ENCODE measurements at places on chromosomes 11 and 22.

DNA sequence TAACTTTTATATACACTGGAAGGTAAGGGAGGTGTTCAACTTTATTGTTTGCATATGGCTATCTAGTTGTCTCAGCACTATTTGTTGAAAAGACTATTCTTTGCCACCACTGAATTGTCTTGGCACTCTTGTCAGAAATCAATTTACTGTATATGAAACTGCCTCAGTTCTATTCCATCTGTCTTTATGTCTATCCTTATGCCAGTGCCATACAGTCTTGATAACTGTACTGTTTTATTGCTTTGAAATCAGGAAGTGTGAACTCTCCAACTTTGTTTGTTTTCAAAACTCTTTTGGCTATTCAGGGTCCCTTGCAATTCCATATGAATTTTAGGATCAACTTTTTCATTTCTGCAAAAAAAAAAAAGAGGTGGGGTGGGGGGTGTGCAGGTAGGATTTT is 77.2 kb downstream of the PRSS23 start:
- DNase-seq, result no peak

DNA sequence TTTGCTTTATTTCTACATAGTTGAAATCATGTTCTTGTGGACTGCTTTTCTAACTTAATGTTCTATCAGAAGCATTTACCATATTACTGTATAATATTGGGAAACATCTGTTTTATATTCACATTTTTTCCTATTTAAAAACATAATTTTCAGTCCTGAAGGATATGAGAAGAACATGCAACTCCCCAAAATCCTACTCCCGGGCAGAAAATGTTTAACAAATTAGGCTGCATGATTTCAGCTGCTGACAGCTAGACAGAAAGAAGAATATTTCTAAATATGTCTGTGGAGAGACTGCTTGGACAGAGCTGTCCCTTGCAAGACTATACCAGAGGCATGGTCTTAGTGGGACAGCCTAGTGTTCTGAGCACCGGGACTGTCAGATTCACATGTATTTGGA is 15.7 kb upstream of the AMPD3 start:
- no peak for DNase-seq

DNA sequence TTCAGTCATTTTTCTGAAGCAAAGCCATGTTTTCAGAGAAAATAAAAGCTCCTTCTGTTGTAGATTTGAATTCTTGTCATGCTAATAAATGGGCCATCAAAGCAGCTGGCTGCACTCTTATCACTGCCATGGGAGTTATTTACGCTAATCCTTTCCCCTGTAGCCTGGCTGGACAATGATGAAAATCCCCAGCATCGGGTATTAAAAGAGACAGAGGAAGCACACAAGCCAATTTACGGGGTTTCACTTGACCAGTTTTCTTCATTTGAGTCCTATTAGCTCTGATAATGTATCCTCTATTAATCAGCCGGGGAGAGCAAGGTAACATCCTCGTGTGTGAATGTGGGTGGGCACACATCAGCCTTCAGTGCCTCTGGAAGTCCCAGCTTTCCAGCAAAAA is 470.2 kb upstream of the API5 start:
- DNase-seq, result no peak

DNA sequence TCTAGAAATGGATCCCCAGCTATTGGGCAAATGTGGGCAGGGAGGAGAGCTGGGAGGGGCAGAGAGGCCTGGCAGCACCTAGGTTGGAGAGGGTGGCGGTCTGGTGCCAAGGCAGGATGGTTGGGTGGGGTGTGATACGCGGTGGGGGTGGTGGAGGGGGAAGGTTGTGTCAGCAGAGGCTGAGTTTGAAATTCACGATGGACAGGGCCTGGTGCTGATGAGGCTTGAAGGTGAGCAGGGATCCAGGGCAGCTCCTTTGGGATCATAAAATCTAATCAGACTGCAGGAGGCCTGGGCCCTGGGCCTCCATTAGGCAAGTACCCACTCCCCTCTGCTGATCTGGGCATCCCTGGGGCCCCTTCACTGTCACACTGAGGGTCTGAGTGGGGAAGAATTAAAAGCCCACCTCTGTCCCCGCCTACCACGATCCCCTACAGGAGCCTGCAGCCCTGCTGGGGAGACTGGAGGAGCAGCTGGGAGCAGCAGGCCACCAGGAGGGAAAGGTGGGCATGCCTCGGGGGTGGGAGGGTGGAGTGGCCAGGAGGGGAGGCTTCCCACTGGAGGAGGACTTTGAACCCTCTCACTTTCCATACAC is 24.0 kb downstream of the IGLL1 start:
- no peak for DNase-seq

DNA sequence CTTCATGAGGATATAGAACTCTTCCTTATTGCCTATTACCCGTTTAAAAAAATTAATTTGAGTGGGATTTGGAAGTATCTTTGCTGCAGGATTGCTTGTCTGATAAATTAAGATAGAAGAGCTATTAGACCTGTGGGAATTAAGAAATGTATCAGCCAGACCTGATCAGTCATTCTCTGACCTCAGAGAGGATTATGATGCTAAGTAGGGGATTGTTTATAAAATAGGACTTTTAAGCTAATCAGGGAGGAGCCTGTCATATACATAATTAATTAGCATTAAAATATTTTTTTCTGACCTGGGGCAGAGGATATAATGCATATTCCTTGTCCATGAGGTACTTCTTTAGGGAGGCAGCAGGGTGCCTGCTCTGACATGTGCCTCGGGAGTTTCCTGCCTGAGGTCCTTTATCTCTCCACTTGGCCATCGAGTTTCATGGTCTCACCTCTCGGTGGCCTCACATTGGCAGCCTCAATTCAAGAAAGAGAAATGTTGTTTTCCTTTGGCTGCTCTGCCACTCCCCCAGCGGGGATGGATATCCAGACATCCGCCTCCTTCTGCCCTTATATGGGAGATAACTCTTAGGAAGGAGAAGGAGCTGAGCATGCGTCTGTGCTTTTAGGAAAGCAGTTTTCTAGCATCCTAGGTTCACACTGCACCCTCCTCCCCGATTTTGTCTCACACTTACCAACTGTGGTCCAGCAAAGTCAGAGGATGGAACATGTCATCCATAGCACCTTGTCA is 41.1 kb downstream of the DIXDC1 start:
- DNase-seq, result no peak

DNA sequence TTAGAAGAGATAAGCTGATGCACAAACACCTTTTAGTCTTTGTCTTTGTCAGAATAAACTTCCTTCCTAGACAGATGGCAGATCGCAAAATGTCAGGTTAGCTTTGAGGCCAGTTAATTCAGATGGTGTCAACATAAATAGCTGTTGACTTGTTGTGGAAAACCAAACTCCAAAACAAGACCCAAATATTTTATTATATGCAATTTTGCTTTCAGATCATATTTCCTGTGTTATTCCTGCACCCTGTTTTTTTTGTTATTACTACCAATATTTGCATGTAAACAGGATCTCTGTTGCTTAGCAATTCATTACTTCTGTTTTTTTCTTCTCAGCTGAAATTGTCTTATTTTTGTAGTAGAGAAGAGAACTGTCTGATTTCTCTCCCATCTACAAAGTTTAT is 316.0 kb downstream of the ETS1 start:
- DNase-seq, result no peak

DNA sequence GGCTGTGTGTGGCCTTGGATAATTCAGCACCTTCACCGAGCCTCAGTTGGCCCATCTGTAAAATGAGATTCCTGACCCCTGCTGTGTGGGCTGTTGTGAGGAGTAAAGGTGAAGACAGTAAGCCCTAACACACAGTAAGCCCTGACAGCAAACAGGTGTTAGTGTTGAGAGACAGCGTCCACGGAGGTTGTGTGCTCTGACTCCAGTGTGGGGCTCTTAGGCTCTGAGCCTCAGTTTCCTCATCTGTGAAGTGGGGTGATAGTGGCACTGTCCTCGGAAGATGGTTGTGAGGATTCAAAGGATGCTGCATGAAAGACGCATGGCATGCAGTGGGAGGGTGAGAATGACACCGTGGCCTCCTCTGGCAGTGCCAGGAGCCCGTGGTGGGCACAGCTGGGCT is 14.2 kb downstream of the DPP3 start:
- DNase-seq, result no peak

DNA sequence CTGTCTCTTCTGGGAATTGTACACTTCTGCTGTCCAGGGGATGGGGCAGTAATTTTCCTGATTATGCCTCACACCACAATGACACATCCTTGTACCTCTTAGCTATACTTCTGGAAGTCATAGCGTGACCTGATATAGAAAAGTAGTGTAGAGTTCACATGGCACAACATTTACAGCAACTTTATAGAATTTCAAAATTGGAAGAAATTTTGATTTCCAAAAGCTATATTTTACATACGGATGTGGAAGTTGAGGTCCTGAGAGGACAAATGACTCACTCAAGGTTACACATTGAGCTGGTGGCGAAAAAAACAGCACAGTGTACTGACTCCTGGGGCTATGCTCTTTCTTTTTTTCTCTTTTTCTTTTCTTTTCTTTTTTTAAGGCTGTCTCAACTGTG is 6.3 kb upstream of the CYP2R1 start:
- DNase-seq, result no peak

DNA sequence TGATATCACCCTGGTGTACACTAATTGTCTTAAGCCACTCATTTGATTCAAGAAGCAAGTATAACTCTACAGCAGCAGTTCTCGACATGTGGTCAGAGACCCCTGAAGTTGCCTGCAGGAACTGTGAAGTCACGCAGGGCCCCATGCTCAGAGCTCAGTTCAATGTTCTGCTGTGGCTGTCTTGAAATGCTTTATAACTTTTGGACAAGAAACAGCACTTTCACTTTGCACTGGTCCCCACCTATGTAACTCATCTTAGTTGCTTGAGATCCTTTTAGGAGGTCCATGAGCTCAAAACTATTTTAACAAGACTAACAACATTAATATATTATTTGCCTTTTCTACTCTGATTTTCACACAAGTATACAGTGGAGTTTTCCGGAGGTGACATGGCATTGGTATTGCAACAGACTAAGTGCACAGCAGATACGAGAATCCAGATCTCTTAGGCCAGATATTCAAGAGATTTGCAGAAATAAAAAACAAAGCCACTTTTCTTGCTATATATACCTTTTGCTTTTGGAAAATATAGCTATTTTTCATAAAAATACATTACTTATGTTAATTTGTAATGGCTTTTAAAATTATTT is 64.8 kb downstream of the PRR5L start:
- no peak for DNase-seq

DNA sequence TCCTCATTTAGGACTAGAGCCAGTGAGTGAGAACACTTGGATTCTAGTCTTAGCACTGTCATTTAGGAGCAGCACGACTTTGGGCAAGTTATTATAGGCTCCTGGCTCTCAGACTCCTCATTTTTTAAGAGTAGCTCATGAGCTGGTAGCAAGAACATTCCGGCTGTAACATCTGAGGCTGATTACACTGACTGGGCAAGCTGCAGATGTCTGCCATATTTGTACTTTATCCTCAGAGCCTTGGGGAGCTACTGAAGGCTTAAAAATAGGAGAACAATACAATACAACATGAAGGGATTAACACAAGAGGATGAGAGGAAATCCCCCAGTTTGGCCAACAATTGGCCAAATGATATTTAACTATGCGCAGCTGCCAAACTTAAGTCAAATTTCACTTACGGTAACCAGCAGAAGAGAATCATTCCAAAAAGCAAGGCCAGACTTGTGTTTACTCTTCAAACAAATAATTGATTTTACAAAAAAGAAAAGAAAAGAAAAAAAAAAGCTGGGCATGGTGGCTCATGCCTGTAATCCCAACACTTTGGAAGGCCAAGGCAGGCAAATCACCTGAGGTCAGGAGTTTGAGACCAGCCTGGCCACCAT is 113.1 kb upstream of the ARHGAP42 start:
- DNase-seq, result no peak

Measured in activated naive CD4-positive, alpha-beta T cell (primary cell).